ENCODE measurements at places on chromosomes 6 and 20.

GRCh38 chr20:9838378-9839295 lies at the start of gene PAK5:
TSS of gene PAK5 (minus strand) at chr20:9839076. CDS start at chr20:9644328, 194,748 bp downstream.
- DNase-seq: no peak

- DNase-seq: no peak
Observed at GRCh38 chr6:168971549-168971948, 282.1 kb downstream of the THBS2 start.

DNA sequence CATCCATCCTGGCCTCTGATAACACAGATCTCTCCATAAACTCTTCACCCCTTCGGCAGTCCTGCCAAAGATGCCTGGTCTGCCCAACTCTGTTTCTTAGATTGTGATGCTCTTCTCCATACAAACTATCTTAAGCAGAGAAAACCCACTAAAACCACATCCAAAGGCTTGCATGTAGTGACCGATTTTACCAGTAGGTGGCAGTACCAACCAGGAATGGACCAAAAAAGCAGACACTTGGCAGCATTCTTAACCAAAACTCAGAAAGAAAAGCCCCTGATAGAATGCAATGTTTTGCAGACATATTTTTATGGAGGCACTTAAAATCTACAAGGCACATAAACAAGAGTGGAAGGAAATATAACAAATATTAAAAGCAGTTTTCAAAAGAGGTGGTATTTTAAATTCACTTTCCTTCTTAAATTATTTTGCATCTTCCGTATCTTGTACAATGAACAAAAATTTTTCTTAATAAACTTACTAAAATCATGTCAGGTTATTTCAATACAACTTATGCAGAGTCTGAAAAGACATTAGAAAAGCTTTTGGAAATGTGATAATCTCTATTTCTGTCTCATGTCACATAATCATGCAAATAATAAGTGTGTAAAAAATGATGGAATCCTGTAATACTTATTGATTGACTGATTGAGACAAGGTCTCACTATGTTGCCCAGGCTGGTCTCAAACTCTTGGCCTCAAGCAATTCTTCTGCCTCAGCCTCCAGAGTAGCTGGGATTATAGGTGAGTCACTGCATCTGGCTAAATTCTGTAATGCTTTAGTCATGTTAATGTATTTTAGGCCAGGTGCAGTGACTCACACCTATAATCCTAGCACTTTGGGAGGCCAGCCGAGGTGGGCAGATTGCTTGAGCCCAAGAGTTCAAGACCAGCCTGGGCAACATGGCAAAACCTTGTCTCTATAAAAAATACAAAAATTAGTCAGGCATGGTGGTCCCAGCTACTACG lies 29.4 kb downstream of the LRP11 start:
- DNase-seq: peak; percentile 74

DNA sequence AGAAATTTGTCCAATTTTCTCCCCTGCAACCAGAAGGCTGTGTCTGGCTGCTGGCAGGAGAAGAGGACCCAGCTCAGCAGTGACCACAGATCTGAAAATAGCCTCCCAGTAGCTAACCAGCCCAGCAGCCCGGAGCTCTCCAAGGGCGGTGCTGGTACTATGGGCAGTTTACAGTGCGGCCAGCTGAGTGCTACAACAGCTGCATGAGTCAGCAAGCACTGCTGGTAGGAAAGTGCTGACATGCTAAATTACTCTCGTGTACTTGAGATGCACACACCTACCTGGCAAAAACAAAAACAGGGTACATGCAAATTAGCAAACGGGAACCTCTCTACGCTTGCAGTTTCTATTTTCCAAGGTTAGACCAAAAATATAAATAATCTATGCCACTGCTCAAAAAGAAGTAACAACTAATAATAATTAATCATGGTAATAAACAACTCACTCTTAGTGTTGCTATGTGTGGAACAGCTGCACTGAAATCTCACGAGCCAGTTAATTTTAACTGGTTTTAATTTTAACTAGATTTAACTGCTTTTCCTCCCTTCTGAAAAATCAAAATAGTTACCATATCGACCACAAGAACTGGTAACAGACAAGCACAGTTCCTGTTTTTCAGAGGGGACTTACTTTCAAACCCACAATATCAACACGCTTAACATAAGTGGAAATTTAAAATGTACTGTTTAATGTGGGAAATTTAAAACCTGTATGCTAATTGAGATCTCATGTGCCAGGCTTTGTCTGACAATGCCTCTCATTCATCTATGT lies 10.8 kb downstream of the BACH2 start:
- DNase-seq: peak; percentile 82

- no peak for DNase-seq
Observed at GRCh38 chr6:95117236-95117635, 460.1 kb upstream of the MANEA start.

DNA sequence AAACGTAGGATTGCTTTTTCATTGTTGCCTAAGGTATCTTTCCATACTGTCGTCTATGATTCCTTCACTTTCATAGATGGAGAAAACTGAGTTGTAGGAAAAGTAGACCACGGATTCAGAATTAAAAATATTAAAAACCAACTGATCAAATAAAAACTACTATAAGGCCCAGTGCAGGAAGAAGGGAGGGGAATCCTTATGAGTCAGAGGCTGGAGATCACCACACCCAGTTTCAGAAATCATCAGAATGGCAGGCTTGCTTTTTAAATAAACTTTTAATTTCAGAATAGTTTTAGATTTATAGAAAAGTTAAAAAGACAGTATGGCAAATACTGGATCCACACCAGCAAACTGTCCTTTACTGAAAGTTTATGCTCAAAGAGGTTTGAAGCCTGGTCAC lies 32.0 kb upstream of the POPDC3 start:
- no peak for DNase-seq

DNA sequence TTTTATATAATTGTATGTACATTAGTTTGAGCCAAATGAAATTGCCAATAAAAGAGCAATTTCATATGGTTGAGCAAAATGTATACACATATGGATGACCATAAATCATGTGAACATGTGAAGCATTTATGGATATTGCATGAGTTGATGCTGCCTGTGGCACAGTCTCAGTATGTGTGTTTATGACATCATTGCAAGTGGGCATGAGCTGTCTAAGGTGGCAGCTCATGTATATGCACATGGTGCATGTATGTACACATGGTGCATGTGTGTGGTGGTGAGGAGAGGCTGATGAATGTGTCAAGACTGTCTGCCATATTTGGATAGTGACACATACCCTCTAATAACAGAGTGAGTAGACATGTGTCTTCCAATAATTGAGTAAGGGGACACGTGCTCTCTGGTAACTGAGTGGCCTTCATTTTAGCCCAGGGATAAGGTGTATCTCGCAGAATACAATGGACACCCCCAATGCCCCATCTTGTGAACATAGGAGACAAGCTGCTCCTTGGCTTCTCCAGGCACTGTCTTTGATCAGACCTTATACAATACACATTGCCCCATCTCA lies 208.8 kb downstream of the DHX35 start:
- no peak for DNase-seq
